ENCODE measurements at places on chromosomes 1 and 21.

DNA sequence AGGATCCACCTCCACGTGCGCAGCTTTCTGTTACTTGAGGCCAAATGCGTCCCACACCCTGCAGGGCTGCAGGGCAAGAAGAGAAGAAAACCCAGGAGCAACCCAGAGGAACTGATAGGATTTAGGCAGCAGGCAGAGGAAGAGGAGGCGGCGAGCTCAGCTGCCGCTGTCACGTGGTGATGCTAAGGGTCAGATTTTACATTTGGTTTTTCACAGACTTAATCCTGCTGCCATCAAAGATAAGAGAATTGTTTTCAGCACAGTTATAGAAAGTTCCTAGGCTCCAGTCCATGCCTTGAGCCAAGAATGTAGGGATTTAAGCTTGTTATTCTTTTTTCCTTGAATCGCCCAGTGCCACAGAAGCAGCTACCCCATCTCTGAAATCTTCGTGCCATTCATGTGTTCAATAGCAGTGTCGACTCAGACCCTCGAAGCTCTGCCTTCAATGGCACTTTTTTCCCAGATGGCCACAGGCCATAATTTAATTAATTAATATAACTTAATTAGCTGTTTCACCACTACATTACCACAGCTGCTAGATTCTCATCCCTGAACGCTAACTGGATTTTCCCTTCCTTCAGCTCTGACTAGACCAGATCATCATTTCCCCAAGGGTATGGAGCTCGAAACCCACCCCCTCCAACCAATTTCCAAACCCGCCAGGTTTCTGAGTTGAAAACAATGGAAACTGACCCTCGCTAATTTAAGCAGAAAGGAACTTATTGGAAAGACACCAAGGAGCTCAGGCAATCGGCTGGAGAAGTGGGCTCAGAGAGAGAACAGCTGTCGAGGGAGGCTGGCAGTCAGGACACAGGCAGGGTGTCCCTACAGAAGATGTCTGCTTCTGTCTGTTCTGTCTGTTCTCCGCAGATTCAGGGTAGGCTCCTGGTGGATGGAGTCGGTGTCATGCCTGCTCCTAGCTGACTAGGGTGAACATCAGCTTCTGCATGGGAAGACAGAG is 36.2 kb downstream of the LDLRAP1 start:
- DNase-seq = no peak

GRCh38 chr1:155113450-155113980 is 14.2 kb upstream of the EFNA1 start:
- DNase-seq = no peak

DNA sequence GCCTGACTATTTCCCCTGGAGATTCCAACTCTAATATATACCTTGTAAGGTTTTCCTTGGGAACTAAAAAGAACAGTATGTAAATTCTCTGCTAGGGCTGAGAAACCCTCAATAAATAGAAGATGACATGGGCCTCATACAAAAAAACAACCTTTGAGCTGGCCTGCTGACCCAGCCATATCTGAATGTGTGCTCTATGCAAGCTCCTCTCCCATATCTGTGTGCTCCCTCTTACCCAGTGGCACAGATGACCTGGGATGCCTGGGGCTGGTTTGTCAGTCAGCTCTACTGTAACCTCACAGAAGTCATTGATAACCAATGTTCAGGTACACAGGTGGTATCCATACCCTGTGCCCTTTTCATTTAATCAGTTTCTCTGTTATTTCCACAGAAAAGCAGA is 329.2 kb downstream of the SEC16B start:
- no peak for DNase-seq

GRCh38 chr21:46031484-46031883 is 49.9 kb downstream of the COL6A1 start:
- no peak for DNase-seq

GRCh38 chr21:35971824-35972223 is 88.5 kb downstream of the SETD4 start:
- DNase-seq = no peak

DNA sequence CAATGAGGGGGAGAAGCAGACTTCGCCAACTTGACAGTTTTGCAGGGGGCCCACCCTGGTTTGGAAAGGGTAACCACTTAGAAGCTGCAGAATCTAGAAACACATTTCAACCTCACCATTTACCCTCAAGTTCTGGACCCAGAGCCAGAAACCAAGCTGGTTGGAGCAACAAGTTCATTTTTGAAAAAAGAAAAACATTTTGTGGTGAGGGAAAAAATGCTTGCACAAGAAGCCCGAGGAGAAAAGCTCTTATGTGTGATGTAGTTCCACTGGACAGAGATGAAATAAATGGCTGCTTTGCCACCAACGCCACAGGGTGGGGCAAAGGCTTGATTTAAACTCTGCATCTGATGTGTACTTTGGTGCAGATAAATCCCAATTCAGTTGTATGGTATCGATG is 10.6 kb upstream of the NGF start:
- DNase-seq = no peak

DNA sequence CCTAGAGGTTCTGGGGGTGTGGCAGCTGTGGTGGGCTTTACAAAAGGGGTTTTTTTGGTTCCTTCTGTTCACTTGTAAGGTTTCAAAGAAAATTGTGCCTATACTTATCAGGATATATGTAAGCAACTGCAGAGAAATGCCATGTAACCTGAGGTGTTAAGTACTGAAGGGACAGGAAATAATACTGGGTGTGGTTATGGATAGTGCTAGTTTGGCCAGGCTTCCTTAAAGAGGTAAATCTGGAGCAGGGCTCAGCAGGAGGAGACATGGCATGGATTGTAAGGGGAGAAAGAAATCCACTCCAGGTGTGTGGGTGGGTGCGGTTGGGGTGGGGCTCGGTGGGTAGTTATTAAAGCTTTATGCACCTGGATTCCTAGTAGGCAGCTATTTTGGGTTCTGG is 28.3 kb downstream of the KIRREL1 start:
- no peak for DNase-seq

- DNase-seq = peak; percentile 82
These were observed 7.0 kb downstream of the CDKN2C start for GRCh38 chr1:50976890-50977574.

DNA sequence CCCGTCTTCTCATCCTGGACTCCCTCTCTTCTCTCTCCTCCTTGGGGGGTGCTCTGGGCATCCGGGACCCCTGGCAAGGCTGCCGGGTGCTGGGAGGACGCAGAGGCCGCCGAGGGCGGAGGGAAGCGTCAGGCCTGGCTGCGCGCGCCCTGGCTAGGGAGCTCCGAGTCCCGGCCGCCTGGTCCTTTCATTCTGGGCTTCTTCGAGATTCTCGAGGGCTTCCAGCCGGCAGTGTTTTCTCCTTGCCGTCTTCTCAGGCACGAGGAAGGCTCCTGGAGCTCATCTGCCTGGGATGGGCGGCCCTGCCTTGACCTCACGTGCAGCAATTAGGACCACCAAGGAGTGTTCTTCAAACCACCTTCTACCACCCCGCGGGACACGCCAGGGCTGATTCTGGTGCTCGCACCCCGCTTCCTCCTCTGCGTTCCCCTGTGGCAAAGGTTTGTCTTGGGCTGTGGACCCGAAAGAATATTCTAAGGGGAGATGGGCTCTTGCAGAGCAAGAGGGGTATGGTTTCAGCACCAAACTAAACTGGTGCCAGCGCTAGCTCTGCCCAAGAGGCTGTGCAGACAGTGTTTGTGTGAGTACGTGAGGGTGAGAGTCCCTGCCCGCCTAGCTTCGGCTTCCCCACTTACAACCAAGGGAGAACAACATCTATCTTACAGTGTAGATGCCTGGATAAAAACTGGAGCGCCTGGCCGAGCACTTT is 36.5 kb downstream of the PIK3CD start:
- peak; percentile 52 for DNase-seq

DNA sequence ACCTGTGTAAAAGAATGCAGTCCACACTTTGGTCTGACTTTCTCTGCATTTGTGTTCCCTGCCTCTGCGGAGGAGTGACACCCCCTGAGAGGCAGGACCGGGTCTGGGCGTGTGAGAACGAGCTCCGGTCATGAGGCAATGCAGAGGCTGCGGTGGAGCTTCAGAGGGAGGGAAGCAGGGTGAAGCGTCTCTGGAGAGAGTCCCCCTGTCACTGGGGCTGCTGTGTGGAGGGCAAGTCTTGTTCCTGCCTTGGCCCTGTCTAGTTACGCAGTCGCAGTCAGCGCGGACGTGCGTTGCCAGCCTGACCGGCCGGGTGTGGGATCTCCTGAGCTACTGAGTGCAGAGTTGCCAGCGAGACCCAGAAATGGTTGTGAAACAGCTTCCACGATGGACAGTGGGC is 48.5 kb downstream of the BACE2 start:
- DNase-seq = no peak

GRCh38 chr1:166083887-166084286 is 82.9 kb downstream of the FAM78B start:
- DNase-seq = no peak

DNA sequence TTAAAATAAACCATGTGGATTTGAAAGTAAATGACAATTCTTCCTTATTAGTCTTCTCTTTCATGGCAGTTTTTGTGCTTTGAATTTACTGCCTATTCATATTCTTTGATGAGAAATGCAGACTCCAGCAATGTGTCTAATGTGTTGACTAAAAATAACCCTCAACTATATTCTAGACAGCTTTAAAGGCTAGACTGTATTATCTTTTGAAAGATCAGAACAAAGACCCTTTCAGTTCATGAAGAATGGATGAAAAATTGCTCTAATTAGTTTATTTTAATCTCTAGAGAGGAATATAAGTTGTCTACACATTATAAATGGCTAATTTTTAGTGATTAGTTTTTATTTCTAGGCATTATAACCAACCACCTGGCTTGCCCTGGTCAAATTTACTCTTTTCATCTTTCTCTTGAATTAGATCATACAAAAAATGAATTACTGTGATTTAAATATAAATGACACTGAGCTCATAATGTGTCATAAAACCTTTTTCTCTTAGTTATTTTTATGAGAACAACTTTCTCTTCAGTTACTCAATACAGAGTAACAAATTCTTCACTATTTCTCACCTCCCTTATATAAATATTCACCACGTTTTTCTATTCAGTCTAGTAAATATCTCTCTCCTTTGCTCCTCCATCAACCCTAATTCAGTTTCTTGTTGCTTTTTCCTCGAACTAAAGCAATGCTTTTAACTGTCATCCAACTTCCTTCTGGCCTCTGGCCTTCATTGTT is 428.5 kb upstream of the TMPRSS15 start:
- DNase-seq = no peak

DNA sequence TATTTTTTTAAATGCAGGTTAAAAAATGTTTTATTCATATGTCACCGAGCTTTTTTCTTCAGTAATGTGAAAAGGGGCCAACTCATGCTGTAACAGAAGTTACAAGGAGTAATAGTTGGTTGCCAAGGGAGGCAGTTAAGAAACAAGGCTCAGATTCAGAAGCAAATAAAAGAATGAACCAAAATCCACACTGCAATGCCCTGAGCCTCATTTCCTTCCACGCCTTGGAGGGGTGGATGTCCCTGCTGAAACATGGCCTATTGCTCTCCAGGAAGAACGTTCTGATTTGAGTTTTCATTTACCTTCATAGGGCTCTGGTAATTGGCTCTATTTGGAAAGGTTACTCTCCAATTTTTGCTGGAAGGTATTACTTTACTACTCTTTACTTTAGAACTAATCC is 24.4 kb downstream of the ALG14 start:
- no peak for DNase-seq

- DNase-seq = no peak
These were observed 13.3 kb downstream of the TRIM11 start for GRCh38 chr1:228393268-228393701.

DNA sequence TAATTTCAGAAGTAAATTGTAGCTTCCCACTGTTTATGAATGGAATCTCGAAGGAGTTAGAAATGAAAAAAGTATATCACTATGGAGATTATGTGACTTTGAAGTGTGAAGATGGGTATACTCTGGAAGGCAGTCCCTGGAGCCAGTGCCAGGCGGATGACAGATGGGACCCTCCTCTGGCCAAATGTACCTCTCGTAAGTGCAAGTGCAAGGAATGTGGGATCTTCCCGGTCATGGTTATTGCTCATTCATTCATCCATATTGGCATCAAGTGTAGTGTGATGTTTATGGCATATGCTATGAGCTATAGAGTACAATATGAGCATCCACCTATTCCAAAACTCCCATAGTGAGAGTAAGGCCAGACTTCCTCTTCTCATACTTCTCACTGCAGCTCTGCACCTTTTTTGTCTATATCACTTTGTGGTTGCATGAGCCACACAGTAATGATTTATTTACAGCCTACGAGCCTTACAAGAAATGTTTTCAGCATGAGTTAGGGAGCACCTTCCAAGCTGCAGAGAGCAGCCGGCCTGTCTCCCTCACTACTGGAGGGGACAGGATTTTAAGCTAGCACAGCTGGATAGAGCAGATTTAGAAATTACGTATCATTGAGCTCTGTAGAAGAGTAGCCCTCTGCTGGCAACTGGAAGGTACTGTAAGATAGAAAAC is 24.9 kb upstream of the CR1L start:
- DNase-seq = peak; percentile 43

Data from NCI-H1092 treated with DMSO at 0.1 percent for 48 hours (cell line).